ENCODE measurements at places on chromosomes 11 and 22.

DNA sequence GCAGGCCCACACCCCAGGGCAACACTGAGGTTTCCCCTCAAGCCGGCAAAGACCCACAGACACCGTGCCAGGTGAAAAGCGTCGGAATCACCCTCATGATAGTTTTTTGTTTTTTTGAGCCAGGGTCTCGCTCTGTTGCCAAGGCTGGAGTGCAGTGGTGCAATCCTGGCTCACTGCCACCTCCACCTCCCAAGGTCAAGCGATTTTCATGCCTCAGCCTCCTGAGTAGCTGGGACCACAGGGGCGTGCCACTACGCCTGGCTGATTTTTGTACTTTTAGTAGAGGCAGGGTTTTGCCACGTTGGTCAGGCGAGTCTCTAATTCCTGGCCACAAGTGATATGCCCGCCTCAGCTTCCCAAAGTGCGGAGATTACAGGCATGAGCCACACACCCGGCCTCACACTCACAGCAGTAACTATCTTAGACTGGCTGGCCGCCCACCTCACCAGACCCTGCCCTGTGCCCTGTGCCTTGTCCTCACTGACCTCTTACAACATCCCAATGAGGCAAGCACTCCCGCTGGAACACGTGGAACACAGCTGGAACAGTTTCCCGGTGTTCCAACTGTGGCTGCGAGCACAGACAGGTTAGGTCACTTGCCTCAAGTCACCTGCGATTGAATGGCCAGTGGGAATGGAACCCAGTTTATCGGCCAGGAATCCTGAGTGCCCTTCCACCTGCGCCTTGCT, 21.1 kb downstream of the LRRC10B start:
- no peak for DNase-seq

DNA sequence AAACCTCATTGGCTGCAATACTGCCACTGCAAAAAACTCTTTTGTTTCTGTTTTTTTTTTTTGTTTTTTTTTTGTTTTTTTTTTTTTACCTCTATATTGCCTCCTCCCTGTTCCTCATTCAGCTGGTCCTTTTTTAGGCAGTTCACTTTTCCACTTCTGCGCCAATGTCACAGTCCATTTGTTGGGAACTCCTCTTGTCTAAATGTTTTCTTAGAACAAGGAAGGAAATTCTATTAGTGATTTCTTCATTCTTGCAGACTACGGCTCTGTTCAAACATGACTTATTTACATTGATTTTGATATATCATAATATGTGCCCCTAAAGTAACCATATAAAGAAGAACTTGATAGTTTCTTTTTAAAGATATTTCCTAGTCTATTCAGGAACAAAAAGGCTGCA, 2.9 kb downstream of the FAM118B start:
- no peak for DNase-seq

DNA sequence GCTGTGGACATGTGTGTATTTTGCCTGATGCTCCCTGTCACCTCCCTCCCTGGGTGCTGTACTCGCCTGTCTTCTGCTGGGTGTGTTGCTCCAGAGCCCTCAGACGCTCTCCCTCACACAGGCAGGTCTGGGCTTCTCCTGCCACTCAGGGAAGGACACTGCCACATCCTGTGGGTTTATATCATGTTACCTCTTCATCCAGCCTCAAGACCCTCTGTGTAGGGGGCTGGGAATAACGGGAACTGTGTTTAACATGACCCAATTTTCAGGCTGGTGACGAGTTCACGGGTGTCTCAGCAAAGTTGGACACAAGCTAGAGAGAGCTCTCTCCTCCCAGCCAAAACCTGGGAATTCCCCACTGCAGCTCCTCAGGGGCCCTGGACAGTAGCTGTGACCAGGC, 24.6 kb downstream of the MYBPC3 start:
- no peak for DNase-seq

DNA sequence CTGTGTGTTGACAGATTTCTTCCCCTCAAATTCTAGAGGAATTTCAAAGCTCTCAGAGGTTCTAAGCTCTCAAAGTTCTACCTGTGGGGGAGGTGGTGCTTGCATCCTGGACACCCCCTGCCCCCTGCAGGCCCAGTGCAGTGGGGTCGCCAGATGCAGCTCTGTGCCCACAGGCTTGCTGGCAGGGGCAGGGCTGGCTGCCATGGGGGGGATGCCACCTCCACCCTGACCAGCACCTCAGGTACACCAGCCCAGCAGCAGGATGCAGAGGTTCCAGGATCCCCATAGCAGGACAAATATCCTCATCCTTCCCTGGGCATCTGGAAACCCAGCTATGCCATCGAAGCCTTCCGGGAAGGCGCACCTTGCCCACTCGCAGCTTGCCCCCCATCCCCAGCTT, 91.1 kb downstream of the BRD1 start:
- no peak for DNase-seq

GRCh38 chr11:100851147-100851546, 164.1 kb downstream of the ARHGAP42 start:
- no peak for DNase-seq

DNA sequence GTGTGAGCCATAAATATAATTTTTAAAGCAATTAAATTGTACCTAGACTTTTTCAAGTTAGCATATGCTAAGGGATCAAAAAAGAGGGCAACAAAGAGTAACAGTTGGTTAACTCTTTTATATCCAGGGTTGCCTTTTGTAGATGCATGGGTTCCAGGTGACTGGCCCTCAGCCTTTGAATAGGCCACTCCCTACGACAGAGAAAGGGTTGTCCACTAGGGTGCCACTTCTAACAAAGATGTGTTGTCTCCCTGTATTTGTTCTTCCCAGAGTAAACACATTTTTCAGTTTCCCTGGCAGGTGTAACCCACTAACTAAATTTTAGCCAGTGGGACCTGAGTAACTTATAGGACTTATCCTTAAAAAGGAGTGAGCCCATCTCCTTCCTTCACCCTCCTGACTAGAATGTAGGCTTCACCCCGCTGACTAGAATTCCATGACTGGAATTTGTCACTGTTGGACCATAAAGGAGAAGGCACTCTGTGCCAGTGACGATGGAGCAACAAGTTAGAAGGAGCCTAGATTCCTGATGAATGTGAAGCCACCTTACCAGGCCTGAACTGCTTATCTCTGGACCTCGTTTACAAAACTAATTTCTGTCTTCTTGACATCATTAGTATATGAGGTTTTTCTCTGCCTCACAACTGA, 16.6 kb downstream of the TUG1 start:
- DNase-seq = no peak

GRCh38 chr22:41366323-41367029, 15.3 kb upstream of the TEF start:
- DNase-seq = no peak

DNA sequence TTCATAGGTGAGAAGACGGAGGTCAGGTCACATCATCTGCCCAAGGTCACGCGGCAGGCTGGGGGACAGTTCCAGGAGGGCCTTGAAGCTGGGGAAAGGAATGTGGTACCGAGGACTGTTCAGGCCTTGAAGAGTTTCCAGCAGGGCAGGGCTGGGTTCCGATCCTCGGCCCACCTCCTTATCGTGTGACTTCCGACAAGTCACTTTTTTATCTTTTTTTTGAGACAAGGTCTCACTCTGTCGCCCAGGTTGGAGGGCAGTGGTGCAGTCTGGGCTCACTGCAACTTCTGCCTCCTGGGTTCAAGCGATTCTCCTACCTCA, 623 bp downstream of the NDUFS8 start:
- DNase-seq = no peak

DNA sequence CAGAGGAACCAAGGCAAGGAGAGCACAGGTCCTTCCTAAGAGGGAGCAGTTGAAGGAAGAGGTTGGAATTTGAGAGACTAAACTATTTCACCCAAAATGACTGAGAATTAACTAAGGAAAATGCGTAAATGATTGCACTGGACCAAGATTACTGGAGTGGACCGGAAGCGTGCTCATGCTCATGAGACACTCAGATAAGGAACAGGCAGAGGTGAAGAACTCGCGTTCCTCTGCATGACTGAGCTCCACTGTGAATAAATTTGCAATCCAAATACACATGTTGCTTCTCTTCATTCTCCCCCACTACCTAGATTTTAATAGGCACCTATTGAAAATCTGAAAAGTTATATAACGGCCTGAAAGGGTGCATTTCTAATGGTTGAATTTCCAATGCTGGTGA, 207.0 kb downstream of the KIRREL3 start:
- DNase-seq = no peak

DNA sequence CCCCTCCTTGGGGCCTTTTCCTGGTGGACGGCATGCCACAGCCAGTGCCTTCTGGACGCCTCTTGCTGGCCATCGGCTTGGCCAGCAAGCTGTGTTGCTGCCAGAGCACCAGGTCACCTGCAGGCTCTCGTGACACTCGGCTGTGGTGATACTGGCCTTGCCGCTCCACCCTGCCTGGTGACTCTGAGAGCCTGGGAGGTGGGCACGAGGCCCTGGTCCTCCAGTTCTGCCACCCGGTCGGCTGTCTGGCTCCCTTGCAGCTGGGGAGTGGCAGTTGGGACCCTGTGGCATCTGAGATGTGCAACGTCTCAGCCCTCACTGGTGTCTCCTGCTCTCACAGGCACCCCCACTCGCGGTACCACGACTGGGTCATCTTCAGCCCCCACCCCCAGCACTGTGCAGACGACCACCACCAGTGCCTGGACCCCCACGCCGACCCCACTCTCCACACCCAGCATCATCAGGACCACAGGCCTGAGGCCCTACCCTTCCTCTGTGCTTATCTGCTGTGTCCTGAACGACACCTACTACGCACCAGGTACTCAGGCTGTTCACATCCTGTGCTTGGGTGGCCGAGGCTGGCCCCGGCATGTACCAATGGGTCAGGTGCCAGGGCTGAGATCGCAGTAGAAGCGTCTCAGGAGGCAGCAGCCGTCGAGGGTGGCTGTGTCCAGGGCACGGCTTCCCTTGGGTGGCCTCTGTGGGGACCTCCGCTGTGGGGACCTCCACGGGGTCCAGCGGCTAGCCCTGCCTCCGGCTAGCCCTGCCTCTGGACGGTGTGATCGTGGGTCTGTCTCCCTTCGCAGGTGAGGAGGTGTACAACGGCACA, 26.0 kb downstream of the MUC2 start:
- no peak for DNase-seq

GRCh38 chr22:47050401-47051051, 288.1 kb downstream of the TBC1D22A start:
- DNase-seq = no peak

DNA sequence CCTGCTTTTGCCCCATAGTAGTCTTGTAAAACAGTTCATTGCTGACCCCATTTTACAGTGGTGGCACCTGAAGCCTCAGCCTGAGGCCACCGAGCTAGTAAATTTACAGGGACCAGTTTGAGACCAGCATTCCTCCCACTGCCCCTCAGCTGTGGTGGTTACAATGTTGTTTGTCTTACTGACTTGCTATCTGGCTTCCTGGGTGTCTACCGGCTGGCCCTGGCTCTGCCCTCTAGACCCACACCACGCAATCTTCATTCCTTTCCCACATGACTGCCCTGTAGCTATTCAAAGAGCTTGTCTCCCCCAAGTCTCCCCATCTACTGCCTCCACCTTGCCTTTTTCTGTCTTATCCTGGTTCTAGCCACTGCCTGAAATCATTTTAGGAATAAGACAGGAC, 20.8 kb downstream of the PIK3IP1 start:
- DNase-seq = no peak

Measured in activated T-cell treated with anti-CD3 and anti-CD28 coated beads, Interleukin-2, amount 50 U/mL, for 48 hours (primary cell).